ENCODE measurements at places on chromosomes 7 and 10.

GRCh38 chr10:6221971-6222751, 19.4 kb downstream of the PFKFB3 start:
- peak; percentile 25 for DNase-seq

GRCh38 chr7:83970081-83970480, 224.5 kb downstream of the SEMA3A start:
- DNase-seq: no peak

- no peak for DNase-seq
These were observed 260.8 kb upstream of the MKI67 start for GRCh38 chr10:128386816-128387604.

DNA sequence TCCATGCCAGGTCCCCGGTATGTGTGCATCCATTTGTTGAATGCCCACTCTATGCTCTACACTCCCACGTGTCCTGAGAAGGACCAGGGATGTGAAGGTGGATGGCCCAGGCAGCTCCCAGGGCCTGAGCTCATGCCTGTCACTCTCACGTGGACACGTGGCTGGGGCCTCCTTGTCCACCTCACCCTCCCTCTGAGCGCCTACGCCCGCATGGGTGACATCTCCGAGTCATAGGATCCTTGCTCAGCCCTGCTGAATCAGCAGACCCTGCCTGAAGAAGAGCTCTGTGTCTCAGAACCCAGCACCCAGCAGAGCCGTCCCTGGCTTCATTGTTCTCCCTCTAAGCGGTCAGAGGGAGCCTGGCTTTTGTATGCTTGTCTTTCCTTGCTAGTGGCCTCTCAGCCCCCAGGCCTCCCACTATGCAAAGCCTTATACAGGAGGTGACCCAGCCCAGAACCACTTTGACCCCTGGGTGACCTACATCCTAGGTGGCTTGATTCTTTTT, 107.9 kb upstream of the PPIF start:
- DNase-seq: peak; percentile 71

DNA sequence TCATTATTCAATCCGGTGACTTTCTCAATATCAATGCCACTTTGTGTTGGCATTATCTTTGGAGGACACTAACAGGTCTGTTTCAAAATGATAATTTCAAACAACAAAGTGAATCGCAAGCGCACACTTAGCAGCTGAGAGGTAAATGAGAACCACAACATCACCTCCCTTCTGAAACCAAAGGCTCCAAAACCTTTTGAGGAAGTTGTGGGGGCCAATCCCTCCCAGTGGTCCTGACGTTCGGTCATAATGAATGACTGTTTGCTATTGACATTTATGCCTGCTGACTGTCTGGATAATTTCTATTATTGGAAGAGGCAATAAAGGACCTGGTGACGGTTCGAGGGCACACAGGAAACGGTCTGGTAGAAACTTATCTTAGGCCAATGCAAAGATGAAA, 1.8 kb downstream of the ADARB2 start:
- no peak for DNase-seq

- DNase-seq: no peak
These were observed 11.7 kb upstream of the TBRG4 start for GRCh38 chr7:45122975-45123860.

- peak; percentile 83 for DNase-seq
These were observed 115.5 kb downstream of the RTKN2 start for GRCh38 chr10:62153191-62153590.

DNA sequence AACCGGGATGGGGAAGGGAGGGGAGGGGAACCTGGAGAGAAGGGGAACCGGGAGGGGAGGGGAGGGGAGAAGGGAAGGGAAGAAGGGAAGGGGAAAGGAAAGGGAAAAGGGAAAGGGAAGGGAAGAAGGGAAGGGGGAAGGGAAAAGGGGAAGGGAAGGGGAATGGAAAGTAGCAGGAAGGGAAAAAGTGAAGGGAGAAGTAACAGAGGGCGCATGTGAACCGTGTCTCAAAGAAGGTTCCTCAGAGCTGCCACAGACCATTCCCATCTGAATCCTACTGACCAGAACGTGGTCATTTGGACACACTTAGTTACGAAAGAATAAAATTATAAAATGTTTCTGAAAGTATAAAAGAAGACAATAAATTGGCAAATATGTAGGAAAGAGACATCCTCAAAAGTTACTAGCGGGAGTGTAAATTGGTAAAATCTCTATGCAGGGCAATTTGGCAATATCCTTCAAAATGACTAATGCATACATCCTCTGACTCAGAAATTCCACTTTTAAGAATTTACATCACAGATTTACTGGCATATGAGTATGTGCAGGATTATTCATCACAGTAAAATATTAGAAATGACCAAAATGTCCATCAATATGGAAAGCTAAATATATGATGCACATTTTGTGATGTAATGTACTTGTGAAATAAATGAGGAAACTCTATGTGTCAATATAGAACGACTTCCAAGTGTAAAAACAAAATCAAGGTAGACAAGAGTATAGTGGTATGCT, 12.9 kb downstream of the C10orf67 start:
- peak; percentile 93 for DNase-seq

- DNase-seq: no peak
These were observed 61.8 kb upstream of the IL6 start for GRCh38 chr7:22664988-22665798.

- DNase-seq: no peak
These were observed 525.6 kb downstream of the PTPRN2 start for GRCh38 chr7:158061884-158062656.

Data from fibroblast of mammary gland (primary cell).